ENCODE measurements at places on chromosomes 4 and X.

DNA sequence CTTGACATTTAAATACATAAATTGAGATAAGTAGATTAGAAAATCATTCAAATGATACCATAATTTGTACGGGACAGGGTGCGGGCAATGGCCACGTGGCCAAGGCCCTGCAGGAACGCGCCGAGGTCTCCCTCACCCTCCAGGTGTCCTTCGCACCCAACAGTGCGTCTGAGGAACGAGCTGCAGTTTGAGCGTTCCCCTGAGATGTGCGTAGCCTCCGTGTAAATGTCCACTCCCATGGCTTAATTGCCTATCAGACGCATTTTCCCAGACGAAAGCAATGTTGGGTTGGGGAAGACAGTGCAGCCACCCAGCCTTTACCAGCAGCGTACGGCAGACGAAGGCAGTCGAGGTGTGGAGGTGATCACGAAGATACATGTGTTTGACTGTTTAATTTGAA is 56.4 kb downstream of the CPLX1 start:
- no peak for DNase-seq

- no peak for DNase-seq
Observed at GRCh38 chrX:130874751-130875150, 28.3 kb downstream of the ENOX2 start.

- no peak for DNase-seq
Observed at GRCh38 chrX:29661290-29661689, 554.1 kb upstream of the MAGEB2 start.

DNA sequence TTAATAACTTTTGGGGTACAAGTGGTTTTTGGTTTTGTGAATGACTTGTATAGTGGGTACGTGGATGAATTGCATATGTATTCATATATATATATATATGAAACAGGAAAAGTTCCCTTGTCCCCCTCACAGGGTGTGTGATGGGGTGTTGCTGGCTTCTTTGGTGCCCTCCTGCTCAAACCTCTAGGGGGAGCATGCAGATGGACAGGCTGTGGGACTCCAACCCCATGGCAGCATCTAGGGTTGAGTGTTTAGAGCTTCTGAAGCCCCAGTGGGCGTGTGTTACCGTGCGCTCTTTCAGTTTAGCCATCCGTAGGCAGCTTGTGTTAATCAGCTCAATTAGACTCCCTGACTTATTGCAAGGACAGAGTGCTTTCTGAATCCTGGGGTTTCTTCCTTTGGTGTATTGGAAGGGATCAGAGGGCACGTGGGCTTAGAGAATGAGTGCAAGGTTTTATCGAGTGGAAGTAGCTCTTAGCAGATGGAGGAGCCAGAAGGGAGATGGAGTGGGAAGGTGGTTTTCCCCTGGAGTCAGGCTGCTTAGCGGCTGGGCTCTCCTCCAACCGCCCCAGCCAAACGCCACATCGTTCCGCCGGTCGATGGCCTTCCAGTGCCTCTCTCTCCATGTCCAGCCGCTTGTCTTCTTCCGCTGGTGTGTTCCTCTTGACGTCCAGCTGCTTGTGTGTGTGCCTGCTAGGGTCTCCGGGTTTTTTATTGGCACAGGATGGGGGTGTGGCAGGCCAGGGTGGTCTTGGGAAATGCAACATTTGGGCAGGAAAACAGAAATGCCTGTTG is 674.4 kb upstream of the LCORL start:
- DNase-seq: no peak

DNA sequence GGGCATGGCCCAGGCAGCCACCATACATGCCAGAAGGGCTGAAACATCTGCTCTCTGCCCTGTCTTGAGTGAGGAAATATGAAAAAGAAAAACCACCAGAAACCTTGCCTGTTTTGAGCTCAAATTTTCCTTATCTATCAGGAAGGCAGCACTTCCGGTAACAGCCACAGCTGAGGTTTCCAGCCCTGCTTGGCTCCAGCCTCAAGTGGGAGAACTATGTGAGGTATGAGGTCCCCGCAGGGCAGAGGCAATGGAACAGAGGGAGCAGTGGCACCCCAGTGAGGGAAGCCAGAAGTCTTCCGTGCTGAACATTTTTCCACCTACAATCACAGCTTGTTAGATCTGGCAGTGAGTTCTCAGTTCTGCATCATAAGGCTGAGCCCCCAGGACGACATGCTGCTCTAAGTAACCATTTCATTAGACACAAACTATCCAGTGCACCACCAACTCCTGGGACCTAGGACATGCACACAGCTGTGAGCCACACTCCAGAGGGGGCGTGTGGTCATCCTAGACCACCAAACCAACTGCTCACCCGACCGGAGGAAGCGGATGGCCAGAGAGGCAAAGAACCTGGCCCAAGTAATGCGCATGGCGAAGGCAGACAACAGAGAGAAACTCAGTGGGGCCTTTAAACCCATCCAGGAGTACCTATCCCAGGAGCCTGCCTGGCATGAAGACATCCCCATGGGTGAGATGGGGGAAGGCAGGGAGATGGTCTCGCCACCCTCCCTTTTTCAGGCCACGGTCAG is 22.6 kb downstream of the WDR1 start:
- DNase-seq: no peak

GRCh38 chrX:107677501-107677901 is 49.2 kb downstream of the PRPS1 start:
- DNase-seq: no peak

DNA sequence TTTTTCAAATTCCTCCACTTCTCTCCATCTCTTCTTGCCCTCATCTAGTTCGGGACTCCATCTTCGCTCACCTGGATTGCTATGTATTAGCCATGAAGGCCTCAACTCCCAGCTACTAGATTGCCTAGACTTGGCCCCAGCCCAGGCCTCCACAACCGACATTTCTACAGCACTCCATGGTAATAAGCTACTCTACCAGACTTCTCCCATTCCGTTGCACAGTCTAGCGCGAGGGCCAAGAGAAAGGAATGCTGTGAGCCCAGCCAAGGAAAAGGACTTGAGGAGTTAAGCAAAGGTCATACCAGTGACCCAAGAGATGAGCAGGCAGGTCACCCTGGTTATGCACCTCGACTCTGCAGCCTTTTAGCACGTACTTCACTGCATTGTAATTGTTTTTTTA is 75.6 kb downstream of the SOWAHB start:
- DNase-seq: no peak

- DNase-seq: no peak
Observed at GRCh38 chr4:147779451-147779850, 47.6 kb downstream of the ARHGAP10 start.

DNA sequence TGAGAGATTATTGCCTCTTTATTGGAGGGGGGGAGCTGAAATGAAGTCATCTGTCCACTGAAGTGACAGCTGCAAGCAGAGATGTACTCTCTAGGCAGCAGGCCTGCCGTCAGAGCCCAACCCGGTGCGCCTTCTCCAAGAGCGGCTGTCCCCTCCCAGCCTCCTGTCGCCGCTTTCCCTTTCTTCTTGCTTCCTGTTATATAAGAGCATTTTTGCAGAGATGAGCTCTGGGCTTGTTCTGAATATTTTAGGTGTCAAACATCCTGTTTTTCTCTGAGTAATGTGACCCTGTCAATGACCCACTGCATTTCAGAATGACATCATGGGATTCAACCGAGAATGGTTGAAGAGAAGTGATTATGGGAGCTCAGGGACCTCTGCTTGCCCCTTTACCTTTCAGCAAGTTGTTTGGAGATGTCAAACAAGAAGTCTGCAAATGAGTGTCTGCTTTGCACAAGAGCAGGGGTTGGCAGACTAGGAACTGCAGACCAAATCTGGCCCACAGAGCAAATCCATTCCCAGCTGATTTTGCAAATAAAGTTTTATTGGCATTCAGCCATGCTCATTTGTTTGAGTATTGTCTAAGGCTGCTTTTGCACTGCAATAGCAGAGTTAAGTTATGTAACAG is 79.9 kb downstream of the SLC9A6 start:
- DNase-seq: no peak
